Activated naive CD8-positive, alpha-beta T cell treated with anti-CD3 and anti-CD28 coated beads for 36 hours (primary cell): ENCODE measurements at places on chromosomes 12 and 14.

GRCh38 chr12:2345902-2346301 lies 293.1 kb downstream of the CACNA1C start:
- DNase-seq: no peak

GRCh38 chr12:57529831-57530230 lies 7.2 kb downstream of the MBD6 start:
- no peak for DNase-seq

DNA sequence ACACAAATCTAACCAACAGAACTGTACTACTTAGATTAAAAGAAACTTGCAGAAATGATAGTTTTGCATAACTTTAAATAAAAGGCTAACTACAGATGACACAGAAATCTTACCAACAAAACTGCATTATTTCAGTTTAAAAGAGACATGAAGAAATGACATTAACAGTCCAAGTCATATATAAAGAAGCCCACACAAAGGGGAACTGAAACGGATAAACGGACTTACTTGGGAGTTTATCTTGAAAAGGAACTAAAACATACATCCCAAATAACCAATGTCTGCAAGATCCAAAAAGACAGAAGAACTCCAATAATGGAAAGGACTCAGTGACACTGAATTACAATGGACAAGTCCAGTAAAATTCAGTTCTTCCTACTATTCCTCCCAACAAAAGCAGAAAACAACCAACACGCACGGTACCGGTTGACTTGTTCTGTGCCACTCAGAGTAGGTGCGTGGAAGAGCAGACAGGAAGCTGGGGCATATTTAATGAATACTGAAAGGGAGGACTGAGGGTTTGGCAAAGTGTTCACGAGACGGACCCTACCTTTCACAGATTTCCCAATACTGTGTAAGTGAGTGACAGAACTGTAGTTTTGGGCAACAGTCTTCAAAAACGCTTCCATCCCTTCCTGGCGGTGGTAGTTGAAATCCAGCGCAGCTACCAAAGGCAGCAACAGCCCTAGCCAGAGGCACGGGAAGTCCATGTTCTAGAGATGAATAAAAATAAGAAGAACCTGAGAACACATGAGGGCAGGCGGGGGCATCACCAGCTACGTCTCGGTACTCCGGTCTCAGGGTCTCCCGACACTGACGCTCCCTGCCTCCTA lies 627 bp downstream of the CPM start:
- DNase-seq: no peak

GRCh38 chr14:76918782-76919394 lies 92.7 kb downstream of the LRRC74A start:
- DNase-seq: no peak

GRCh38 chr14:101965770-101966722 lies 1.7 kb downstream of the DYNC1H1 start:
- no peak for DNase-seq

GRCh38 chr14:71623939-71624338 lies 308.3 kb upstream of the RGS6 start:
- no peak for DNase-seq

GRCh38 chr12:133222211-133222610 lies 13.5 kb downstream of the ANHX start:
- no peak for DNase-seq

- DNase-seq: no peak
Measured at GRCh38 chr14:28305938-28306337, 460.6 kb upstream of the FOXG1 start.

DNA sequence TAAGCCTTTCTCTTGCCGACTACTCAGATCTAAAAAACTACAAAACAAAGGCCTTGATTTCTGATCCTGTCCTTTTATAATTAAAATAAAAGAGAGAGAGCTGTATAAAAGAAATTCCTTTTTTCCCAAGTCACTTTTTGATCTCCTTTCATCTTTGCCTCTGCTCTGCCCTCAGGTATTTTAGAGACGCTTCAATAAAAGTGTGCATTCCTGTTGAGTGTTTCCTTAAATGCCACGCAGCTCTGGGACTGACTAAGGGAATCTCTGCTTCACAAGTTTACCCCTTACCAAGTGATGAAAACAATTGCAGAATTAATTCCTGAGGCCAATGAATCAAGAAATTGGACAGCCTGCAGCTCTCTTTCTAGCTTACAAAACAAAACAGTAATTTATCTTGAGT lies 1109.8 kb downstream of the TMTC2 start:
- no peak for DNase-seq

GRCh38 chr14:102415671-102416070 lies 52.9 kb downstream of the TECPR2 start:
- DNase-seq: no peak

DNA sequence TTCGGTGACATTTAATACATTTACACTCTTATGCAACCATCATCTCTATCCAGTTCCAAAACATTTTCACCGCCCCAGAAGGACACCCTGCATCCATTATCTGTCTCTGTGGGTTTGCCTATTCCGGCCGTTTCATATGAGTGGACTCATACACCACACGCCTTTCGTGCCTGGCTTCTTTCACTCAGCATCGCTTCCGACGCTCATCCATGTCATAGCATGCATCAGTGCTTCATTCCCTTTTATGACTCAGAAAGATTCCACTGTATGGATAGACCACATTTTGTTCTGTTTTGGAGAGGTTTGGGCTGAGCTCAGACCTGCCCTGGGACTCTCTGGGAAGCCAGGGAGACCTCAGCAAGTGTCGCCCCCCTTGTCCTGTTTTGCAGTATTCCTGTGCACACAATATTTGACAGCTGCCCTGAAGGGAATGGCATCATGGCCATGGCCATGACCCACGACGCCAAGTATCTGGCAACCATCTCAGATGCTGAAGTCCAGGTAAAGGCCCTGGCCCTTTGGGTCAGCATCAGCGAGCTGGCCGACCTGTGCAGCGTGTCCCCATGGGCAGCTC lies 23.8 kb downstream of the CFAP251 start:
- no peak for DNase-seq

DNA sequence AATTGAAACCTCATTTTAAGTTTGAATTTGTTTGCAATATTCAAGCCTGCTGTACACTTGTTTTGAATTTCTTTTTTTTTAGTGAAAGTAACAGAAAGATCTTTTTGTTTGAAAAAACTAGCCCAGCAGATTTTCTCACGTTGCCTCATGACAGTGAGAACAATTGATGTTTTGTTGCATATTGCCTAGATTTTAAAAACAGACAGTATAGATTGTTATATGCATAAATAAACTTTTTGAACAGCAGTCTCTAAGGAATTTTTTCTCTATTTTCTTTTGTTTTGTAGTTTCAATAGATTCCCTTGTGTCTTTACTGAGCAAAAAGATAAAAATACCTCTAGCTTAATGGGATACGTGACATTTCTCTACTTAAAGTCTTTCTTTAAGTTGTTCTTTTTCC lies 15.4 kb downstream of the OR6C6 start:
- no peak for DNase-seq

- no peak for DNase-seq
Measured at GRCh38 chr12:29713729-29714128, 70.0 kb downstream of the TMTC1 start.

DNA sequence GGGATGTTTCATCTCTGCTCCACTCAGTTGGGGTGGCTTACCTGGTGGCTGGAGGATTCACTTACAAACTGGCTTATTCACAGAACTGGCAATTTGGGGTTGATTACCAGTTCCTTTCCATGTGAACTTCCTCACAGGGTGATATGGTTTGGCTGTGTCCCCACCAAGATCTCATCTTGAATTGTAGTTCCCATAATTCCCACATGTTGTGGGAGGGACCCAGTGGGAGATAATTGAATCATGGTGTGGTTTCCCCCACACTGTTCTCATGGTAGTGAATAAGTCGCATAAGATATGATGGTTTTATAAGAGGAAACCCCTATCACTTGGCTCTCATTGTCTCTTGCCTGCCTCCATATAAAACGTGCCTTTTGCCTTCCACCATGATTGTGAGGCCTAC lies 26.9 kb upstream of the IGF1 start:
- DNase-seq: no peak

DNA sequence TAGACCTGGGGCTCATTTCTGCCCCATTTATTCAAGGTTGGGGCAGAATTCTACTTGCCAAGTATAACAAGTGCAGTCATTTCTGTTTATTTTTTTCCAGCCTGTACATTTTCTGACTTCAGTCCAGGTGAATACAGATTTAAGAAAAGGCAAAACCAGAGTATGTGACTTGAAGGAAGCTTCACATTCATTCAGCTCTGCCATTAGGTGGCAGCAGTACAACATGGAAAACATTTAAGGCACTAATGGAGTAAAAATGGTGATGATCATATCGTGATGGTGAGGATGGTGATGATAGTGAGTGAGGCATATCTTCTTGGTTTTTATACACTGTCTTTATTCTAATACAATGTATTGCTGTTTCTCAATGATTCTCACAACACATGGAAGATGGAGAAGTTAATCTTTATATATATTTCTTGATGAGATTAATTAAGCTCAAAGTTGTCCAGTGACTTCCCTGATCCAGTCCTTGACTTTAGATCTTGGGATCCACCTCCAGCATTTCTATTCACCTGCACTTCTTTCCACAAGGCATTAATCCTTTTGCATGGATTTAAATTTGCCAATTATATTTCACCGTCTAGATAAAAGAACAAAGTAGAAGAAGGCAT lies 176.7 kb upstream of the SEL1L start:
- DNase-seq: no peak
